Astrocyte (in vitro differentiated cells and primary cell): ENCODE measurements at places on chromosomes 6 and 20. TPM values are rescaled to one million over a fixed set of nuclear protein-coding genes. Genes with fewer than 3 reads are reported as not detected.

Gene RIPOR2
- 0.29 and 0.95 TPM in 2 replicates for total RNA-seq

DNA sequence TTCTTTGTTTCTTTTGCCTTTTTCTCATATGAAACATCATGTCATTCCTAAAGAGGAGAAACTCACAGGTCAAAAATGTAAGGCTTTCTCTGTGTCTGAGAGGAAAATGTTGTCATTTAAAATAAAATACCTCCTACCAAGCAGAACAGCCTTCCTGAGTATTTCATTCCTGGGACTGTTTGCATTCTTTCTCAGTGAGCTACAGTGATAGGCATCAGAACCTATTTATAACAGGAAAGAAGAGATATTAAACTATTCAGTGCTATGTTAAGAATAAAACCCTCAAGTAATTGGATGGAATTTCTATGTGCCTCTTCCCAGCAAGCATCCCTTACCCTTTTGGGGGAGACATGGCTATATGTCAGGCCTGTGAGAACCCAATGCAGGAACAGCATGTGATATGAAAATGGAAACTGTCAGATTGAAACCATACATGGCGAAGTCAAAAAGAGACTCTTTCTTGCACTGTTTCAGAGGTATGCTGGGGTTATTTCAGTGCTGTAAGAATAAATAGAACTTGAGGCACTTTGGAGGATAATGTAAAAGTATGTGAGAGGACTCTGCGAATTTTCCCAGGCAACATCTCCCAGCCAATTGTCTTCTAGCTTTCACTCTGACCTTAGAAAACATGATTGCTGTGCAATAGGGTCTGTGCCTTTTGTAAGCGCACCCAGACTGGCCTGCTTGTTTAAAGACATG is 133.8 kb upstream of the CCN2 start:
- no peaks in the 10 kb centered on the region for H3K36me3 ChIP-seq
- H3K4me1 ChIP-seq, result peaks cover 22% of the 10 kb centered on the region
- no peaks in the 10 kb centered on the region for H3K27me3 ChIP-seq
- peak; percentile 99 for DNase-seq
- H3K4me3 ChIP-seq, result no peak overlapping the region

- no peak overlapping the region for H3K27ac ChIP-seq
- no peak overlapping the region for H3K4me3 ChIP-seq
- peaks cover 34% of the 10 kb centered on the region for H3K27me3 ChIP-seq
- peaks cover 16% of the 10 kb centered on the region for H3K4me1 ChIP-seq
- DNase-seq, result no peak
- H3K36me3 ChIP-seq, result no peaks in the 10 kb centered on the region
These were observed 487.6 kb downstream of the PREX1 start for GRCh38 chr20:48339986-48340882.

Gene C20orf202
- not detected in 2 replicates for total RNA-seq

Gene PKIB
- 64.1 and 74.6 TPM in 2 replicates for total RNA-seq

- no peak overlapping the region for H3K4me3 ChIP-seq
- H3K4me1 ChIP-seq, result peaks cover 9% of the 10 kb centered on the region
- H3K36me3 ChIP-seq, result no peaks in the 10 kb centered on the region
- H3K27me3 ChIP-seq, result no peaks in the 10 kb centered on the region
These were observed 247.9 kb upstream of the BMP2 start for GRCh38 chr20:6519556-6519955.

GRCh38 chr6:116385459-116385802 is 14.7 kb downstream of the DSE start:
- H3K4me3 ChIP-seq, result peak overlapping the region; percentile 6
- H3K36me3 ChIP-seq, result no peaks in the 10 kb centered on the region
- H3K4me1 ChIP-seq, result peaks cover 47% of the 10 kb centered on the region
- peak; percentile 89 for DNase-seq

DNA sequence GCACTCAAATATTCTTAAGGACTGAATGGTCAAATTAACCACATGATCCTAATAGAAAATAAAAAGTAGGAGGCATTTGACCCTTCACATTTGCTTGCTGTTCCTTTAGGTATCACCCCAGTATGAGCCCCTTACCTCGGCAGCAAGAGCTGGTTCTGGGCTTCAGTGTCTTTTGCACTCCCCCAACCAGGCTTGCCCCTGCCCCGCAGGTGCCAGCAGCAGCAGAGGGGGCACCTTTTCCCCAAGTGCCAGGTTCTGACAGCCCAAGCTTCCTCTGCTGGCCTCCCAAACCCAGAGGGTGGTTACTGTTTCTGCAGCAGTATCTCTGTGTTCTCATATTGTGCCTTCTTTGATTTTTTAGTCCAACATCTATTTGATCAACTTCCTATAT is 23.2 kb downstream of the UBE2V1 start:
- H3K27ac ChIP-seq, result no peak overlapping the region
- H3K4me1 ChIP-seq, result peaks cover 14% of the 10 kb centered on the region
- no peak for DNase-seq

GRCh38 chr20:23130622-23131140 is 44.6 kb upstream of the CD93 start:
- H3K4me3 ChIP-seq, result no peak overlapping the region
- no peak for DNase-seq
- H3K27me3 ChIP-seq, result no peaks in the 10 kb centered on the region
- no peak overlapping the region for H3K27ac ChIP-seq
- no peaks in the 10 kb centered on the region for H3K4me1 ChIP-seq

GRCh38 chr6:13261464-13261994 is 66.8 kb downstream of the TBC1D7 start:
- no peaks in the 10 kb centered on the region for H3K36me3 ChIP-seq
- H3K4me1 ChIP-seq, result no peaks in the 10 kb centered on the region
- H3K4me3 ChIP-seq, result no peak overlapping the region
- DNase-seq, result no peak
- no peaks in the 10 kb centered on the region for H3K27me3 ChIP-seq

Gene SLC35D3
- not detected in 2 replicates for total RNA-seq

DNA sequence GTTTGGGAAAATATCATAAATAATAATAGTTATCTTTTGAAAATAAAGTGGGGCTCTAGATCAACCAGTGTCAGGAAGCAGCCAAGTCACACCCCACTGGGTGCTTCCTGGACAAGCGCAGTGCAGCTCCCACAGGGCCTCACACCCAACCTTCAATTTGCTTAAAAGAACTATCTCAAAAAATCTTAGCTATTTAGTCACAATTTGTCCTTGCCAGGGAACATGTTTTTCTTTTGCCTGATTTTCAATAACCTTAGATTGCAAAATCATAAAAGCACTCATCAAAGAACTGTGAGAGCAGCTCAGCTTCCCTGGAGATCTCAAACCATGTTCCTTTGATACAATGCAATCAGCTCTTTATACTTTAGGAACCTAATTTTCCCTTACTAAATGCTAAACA is 1.6 kb upstream of the NCOA7 start:
- H3K27me3 ChIP-seq, result no peaks in the 10 kb centered on the region
- DNase-seq, result no peak
- H3K4me3 ChIP-seq, result no peak overlapping the region
- H3K4me1 ChIP-seq, result peaks cover 19% of the 10 kb centered on the region

Gene MACROD2
- total RNA-seq, result 2.4 and 2.8 TPM in 2 replicates

GRCh38 chr6:124987291-124987690 is 25.1 kb downstream of the RNF217 start:
- H3K4me3 ChIP-seq, result no peak overlapping the region
- peaks cover under 1% of the 10 kb centered on the region for H3K36me3 ChIP-seq
- H3K4me1 ChIP-seq, result peaks cover 30% of the 10 kb centered on the region
- no peak for DNase-seq
- H3K27me3 ChIP-seq, result no peaks in the 10 kb centered on the region
- no peak overlapping the region for H3K27ac ChIP-seq

GRCh38 chr6:157596886-157597285 is 215.9 kb downstream of the ZDHHC14 start:
- DNase-seq, result no peak
- no peak overlapping the region for H3K4me3 ChIP-seq
- no peaks in the 10 kb centered on the region for H3K4me1 ChIP-seq

DNA sequence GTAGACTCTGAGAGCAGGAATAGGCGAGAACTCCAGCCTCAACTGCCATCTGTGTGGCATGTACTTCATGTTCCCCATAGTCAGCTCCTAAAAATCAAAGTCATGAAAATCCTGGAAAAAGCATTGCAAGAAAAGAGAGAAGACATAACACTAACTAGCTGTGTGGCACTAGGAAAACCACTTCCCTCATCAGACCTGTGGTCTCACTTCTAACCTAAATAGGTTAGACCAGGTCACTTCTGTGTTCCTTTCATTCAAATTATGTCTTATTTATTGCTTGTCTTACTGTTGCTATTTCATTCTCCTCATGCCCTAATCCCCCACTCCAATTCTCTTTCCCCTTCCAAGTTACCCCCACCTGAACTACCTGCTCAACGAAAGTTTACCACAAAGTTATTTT is 70.2 kb downstream of the TNFRSF21 start:
- no peak overlapping the region for H3K27ac ChIP-seq
- no peaks in the 10 kb centered on the region for H3K36me3 ChIP-seq
- peaks cover 13% of the 10 kb centered on the region for H3K4me1 ChIP-seq

DNA sequence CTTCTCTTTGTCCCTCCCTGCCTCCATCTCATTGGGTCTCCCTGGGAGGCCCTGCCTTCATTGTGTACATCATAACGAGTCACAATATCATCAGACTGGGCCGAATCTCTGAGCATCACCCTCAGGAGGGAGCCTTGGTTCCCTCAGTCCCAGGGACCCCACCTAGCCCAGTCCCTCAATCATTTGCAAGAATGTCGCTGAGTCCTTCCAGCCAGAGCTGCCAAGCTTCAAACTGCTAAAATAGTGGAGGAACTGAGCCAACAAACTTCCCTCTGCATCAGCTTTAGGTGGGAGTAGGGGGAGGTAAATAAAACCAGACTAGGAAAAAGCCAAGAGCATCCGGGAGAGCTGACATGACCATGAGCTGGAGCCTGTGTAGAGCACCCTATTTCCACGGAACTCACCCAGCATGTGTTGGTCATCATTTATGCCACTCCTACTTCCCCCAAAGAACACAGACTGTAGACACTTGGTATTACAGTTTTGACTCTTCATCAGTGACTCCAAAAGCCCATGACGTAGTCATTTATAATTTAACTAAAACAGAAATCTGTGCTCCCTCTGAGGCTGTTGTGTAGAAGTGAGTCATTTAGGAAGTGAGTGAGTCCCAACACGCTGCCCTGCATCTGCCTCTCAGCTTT is 28.8 kb upstream of the IL17A start:
- no peak overlapping the region for H3K27ac ChIP-seq
- no peaks in the 10 kb centered on the region for H3K27me3 ChIP-seq
- H3K36me3 ChIP-seq, result no peaks in the 10 kb centered on the region
- no peak for DNase-seq
- no peak overlapping the region for H3K4me3 ChIP-seq
- H3K4me1 ChIP-seq, result no peaks in the 10 kb centered on the region

GRCh38 chr20:9407805-9408421 is 106.5 kb upstream of the LAMP5 start:
- H3K36me3 ChIP-seq, result no peaks in the 10 kb centered on the region
- peaks cover 24% of the 10 kb centered on the region for H3K4me1 ChIP-seq
- H3K4me3 ChIP-seq, result no peak overlapping the region
- DNase-seq, result peak; percentile 50
- H3K27ac ChIP-seq, result peak overlapping the region; percentile 68

DNA sequence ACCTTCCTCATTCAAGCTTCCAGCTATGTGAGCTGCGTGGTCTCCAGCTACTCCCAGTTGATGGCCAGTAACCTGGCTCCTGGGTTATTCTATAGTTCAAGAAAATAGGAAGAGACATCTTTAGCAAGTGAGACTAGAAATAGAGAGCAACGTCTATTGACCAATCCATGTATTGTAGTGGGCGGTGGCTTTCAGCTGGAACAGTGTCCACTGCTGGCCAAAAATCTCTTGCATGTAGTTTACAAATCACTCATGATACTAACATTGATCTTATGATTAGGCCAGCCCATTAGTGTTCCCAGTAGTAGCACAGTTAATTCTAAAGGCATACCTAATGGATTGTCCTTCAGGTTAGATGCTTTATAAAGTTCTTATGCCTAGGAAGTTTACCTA is 58.9 kb upstream of the SCP2D1 start:
- no peak overlapping the region for H3K27ac ChIP-seq
- no peaks in the 10 kb centered on the region for H3K27me3 ChIP-seq
- no peaks in the 10 kb centered on the region for H3K4me1 ChIP-seq
- no peak overlapping the region for H3K4me3 ChIP-seq
- H3K36me3 ChIP-seq, result no peaks in the 10 kb centered on the region
- no peak for DNase-seq

DNA sequence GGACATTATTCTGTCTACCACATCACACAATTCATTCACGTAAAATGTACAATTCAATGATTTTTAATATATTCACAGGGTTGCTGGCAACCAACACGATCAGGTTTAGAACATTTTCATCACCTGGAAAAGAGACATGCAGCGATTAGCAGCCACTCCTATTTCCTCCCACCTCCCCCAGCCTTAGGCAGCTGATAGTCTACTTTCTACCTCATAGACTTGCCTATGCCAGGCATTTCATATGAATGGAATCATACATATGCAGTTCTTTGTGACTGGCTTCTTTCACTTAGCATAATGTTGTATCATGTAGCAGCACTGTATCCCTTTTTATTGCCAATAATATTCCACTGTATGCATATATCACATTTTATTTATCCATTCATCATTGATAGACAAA is 31.5 kb upstream of the CTNNBL1 start:
- no peaks in the 10 kb centered on the region for H3K36me3 ChIP-seq
- no peaks in the 10 kb centered on the region for H3K4me1 ChIP-seq
- DNase-seq, result no peak
- H3K27me3 ChIP-seq, result peaks cover 3% of the 10 kb centered on the region
- no peak overlapping the region for H3K27ac ChIP-seq
- H3K4me3 ChIP-seq, result no peak overlapping the region

GRCh38 chr6:210778-211374 is 81.4 kb upstream of the DUSP22 start:
- no peaks in the 10 kb centered on the region for H3K27me3 ChIP-seq
- H3K27ac ChIP-seq, result no peak overlapping the region
- no peak overlapping the region for H3K4me3 ChIP-seq

Gene MYB
- total RNA-seq, result 0.12 TPM in 1 of 2 replicates, not detected in the other

Gene CNKSR3
- total RNA-seq, result 11.1 and 12.5 TPM in 2 replicates

Gene UST
- 15.3 and 18.0 TPM in 2 replicates for total RNA-seq

DNA sequence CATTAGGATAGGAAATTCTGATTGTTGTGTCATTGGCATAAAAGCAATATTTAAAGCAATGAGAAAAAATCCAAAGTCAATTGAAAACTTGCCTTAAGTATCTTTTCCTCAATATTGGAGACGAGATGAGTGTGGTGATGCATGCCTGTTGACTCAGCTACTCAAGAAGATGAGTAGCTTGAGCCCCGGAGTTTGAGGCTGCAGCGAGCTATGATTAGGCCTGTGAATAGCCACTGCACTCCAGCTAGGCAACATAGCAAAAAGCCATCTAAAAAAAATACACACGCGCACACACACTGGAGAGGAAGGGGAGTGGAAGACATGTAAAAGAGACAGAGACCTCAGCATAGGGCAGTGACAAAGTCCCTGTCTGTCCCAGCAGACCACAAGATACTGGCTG is 9.7 kb upstream of the MARCKS start:
- H3K27ac ChIP-seq, result no peak overlapping the region
- DNase-seq, result peak; percentile 76
- H3K36me3 ChIP-seq, result no peaks in the 10 kb centered on the region
- no peaks in the 10 kb centered on the region for H3K4me1 ChIP-seq
- H3K27me3 ChIP-seq, result no peaks in the 10 kb centered on the region
